ENCODE measurements at places on chromosomes 16 and 17. TPM values are rescaled to one million over a fixed set of nuclear protein-coding genes. Genes with fewer than 3 reads are reported as not detected.

GRCh38 chr17:42184713-42185620 is at the start of gene HCRT:
Gene HCRT, minus strand, starts transcription at chr17:42185452. Its CDS starts 87 bp downstream, at chr17:42185365.
- DNase-seq: no peak

GRCh38 chr17:46046957-46047356 is 47.9 kb downstream of the STH start:
- DNase-seq: no peak

SLC25A39 gene
- 249 TPM for polyA plus RNA-seq

GPT2 gene
- 15.9 TPM for polyA plus RNA-seq

GRCh38 chr17:82517230-82517865 is 2.2 kb upstream of the FOXK2 start:
- no peak for DNase-seq
